ENCODE measurements at places on chromosomes 7 and 10.

DNA sequence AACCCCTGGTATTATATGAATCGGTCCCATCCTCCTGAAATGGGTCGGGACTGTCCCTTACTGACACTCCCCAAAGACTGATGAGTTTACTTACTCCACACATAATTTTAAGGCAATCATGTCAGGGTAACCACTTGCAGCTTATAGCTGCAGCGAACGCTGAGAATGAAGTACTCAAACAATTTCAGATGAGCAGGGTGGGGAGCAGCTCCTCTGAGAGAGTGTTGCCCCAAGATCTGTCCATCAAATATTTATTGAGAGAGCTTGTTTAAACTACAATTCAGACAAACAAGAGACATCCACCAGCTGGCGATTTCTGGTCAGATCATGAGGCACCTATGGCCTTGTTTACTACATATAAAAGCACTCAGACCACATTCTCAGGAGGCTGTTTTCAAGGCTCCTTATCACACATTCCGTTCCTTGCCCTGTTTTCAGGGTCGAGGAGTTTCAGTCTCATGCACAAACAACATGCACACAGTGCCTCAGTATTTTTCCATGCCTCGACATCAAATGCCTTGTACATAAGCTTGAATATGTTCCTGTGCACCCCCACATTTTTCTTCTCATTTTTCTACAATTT is 80.1 kb downstream of the THSD7A start:
- no peak for DNase-seq

DNA sequence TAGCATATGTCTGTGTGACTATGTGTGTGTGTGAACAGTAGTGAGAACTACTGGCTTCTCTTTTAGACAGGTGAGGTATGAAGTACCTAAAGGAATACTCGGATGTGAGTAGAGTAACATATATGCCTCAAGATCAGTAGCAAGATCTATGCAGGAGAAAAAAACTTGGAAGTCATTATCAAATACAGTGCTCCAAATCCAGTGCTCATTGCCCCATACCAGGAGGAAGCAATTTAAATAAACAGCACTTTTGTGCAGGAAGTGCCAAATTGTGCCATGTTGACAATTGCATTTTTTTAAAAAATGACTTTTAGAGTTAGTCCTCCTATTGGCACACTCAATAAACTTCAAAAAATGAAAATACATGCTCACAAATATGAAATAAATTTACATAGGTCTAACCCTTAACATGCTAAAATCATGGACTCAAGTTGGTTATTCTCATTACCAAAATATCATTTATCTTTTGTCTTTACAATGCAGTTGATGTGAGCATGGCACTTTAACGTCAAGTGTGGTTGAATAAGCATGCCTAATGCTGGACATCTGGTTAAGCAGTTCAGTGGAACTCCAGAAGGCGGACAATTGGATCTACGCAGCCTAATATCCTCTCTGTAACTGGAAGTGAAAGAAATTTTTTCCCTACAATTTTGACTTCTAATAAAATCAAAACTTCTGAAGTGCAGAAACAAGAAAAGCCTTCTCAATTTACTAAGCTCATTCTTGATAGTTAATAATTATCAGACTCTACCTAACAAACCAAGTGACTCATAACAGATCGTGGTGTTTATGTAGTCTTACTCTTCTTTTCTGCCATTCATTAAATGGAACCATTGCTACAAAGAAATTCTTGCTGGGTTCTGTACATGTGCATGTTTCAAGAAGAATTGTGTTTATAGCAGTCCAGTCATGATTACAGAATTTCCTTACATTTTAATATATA is 195.2 kb downstream of the MDFIC start:
- no peak for DNase-seq

- no peak for DNase-seq
Measured at GRCh38 chr10:109678857-109679256, 244.5 kb downstream of the XPNPEP1 start.

- DNase-seq: no peak
Measured at GRCh38 chr7:37532636-37533035, 84.0 kb upstream of the ELMO1 start.

DNA sequence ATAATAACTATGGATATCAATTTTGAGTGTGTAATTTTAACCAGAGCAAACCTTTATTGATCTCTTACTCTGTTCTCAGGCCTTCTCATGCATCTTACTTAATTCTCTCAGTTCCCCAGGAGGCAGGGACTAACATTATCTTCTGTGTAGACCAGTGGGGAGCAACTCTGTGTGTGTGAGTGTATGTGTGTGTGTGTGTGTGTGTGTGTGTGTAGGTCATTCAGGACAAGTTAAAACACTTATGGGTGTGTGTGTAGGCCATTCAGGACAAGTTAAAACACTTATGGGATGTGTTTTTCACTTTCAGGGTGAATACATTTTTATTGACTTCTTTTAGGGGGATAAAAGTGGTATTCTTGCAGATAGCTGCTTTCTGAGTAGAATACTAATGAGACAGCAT is 145.0 kb downstream of the ADAM12 start:
- no peak for DNase-seq

GRCh38 chr10:77159538-77160110 is 478.0 kb downstream of the KCNMA1 start:
- DNase-seq: no peak

DNA sequence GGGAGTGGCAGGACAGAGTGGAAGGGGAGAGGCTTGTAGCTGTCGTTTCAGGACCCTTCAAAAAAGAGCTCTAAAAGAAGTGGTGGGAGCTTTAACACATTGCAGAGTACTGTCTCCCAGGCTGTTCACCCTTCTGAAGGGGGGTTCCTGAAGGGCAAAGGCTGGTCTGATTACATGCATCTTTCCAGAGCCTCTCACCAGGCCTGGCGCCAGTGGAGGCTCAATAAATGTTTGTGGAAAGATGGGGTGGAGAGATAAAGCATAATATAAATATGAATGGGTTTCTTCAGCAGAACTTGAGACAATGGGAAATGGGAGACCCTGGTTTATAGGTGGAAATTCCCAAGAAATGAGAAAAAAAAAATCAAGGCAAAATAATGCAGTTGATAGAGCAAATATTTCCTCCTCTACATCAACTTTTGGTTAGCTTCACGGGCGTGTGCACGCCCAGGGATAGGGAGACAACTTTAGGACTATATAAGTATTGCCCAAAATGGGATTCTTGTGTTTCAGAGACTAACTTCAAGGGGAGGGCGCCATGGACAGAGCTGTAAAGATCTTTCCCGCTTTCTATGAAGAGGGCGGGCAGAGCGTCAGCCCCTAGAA is 613 bp upstream of the BUB3 start:
- DNase-seq: no peak

GRCh38 chr7:138979988-138980562 is 1.1 kb downstream of the KIAA1549 start:
- no peak for DNase-seq

DNA sequence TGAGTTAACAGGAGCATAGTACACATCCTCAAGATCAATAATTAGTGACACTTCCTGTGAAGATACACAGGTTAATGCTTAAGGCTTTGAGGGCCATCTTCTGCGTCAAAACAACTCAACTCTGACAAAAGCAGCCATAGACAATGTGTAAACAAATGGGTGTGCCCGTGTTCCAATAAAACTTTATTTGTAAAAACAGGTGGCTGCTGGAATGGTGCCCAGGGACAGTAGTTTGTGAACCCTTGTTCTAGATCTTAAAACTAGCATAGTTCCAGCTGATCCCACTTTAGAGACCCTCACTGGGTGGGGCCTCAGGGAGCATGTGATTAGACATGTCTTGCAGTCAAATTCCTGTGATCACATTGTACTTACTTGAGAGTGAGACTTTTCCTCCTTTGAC is 7.8 kb downstream of the OR2A14 start:
- DNase-seq: no peak

DNA sequence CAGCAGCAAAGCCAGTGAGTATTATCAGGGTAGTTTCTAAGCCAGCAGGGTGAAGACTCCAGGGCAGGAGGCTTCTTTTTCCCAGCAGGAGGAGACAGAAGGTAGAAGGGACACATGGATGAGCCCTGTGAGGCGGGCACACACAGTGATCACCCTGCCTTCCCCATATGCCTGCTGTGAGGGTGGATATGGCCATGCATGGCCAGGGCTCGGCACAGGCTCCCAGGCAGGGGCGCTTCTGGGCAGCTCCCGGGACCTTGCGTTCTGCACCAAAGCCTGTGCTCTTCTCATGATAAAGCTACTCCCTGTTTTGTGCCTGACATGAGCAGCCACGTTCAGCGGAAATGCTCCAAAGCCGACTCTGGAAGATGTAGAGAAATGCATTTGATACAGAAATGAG is 807.2 kb downstream of the TYW1 start:
- DNase-seq: no peak

- DNase-seq: no peak
Measured at GRCh38 chr7:28029051-28029450, 151.5 kb downstream of the JAZF1 start.

- DNase-seq: no peak
Measured at GRCh38 chr10:43816351-43817321, 168.0 kb upstream of the ZNF32 start.

DNA sequence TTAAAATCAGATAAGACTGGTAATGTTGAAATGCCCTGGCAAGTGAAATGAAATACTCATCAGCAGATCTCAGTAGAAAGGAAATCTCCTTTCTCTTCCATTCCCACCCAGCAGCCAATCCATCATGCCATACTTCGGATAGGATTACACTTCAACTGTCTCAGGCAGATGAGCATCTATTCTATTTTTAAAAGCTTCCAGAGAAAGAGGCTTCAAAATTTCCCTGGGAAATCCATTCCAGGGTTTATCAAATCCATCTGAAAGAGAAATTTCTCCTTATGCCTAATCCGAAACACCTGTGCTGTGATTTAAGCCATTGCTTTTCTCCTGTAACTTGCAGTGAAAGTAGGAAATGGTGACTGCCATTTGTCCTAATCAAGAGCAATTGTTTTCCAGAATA is 60.4 kb upstream of the RAPGEF5 start:
- no peak for DNase-seq

- no peak for DNase-seq
Measured at GRCh38 chr7:78350391-78350790, 551.8 kb downstream of the PHTF2 start.

DNA sequence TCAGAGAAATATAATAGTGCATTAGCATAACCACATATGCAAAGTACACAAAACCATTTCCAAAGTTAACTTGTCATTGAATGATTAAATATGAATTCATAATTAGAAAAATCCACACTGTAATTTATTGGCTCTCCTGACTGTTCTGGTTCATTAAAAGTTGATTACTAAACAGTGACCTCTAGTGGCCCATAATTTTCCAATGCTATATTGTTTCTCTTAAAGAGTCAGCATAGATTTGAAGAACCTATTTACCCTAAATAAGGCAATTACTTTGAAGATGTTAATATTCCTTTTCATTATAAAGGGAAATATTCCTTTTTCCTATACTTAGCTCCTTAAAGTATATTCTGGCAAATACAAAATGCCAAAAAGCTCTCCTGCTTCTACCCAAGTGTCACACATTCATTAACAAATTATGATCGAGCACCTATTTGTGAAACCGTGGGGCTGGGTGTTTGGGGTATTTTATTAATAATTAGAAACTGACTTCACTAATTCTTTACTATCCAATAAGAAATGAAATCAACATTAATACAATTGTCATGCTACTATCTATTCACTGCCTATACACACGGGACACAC is 86.2 kb downstream of the HIBADH start:
- no peak for DNase-seq

DNA sequence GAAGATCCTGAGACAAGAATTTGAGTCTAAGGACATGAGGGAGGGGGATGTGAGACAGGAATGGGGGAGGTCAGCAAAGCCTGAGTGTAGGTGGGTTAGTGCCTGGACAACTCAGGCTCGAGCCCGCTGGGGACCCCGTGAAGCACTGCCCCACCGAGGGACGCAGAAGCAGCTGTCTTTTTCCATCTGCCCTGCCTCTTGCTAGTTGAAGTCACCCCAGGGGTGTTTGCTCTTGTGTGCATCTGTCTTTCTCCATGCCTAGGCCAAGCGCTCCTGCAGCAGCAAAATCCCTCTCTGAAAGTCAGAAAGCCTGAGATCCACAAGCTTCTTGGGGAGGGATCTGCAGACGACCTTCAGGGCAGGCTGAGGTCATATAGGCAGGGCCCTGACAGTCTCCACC is 79.0 kb upstream of the CELF2 start:
- no peak for DNase-seq

GRCh38 chr7:1951159-1951536 is 281.1 kb downstream of the ELFN1 start:
- no peak for DNase-seq

DNA sequence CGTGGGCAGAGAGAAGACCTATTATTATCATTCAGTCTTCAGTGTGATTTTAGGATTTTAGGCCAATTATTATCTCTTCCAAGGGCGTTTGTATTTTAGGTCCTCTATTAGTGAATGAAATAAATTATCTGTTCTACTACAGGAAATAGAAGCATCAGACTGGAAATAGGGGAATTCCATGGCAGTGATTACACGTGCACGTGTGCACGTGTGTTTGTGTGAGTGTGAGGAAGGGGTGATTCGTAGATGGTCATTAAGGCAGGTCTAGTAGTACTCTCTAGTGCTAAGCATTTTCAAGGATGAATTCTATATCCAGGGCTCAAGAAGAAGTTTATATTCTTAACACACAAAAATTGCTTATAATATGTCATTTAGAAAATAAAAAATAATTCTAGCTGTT is 623.2 kb downstream of the GATA3 start:
- DNase-seq: no peak

GRCh38 chr10:70183304-70183703 is 13.0 kb upstream of the SAR1A start:
- DNase-seq: no peak

DNA sequence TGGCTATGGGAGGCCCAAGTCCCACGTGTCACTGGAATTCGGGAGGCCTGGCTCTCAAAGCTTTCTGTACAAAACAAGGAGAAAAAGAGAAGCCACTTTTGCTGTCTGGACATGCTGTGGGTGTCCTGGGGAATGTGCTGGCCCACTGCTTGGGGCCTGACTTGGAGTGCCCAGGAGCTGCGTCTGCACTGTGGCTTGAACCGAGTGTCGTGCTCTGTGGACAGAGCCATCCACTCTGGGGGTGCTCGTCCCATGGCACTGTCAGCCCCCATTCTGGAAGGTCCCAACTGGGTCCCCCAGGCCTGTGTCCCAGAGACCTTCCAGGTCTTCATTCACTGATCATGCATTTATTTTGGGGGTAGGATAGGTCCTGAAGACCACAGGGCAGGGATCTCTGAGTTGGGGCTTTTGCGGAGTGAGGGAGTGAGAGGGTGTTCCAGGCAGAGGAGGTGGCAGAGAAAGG is 138.0 kb downstream of the LHPP start:
- no peak for DNase-seq

DNA sequence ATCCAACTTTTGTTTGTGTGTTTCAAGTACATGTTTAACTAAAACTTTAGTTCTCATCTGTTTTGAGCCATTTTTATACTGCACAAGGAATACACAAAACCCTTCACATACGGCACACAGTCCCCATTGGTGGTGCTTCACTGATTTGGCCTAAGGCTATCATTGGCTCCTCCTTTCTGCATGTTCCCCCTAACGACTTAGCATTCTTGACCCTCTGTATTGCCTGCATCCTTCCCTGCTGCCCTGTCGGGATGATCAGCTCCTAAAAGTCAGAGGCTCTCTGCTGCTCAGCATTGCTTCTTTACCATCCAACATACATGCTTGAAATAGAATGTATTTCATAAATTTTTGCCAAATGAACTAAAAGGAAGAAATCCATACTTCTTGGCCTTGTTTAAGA is 111.4 kb upstream of the ABCB5 start:
- DNase-seq: no peak

- no peak for DNase-seq
Measured at GRCh38 chr10:35413985-35414861, 77.9 kb downstream of the CCNY start.

- no peak for DNase-seq
Measured at GRCh38 chr10:78966844-78967488, 101.8 kb upstream of the ZMIZ1 start.

- no peak for DNase-seq
Measured at GRCh38 chr7:4281231-4281993, 400.7 kb upstream of the FOXK1 start.
